ENCODE measurements at places on chromosomes 11 and 22.

DNA sequence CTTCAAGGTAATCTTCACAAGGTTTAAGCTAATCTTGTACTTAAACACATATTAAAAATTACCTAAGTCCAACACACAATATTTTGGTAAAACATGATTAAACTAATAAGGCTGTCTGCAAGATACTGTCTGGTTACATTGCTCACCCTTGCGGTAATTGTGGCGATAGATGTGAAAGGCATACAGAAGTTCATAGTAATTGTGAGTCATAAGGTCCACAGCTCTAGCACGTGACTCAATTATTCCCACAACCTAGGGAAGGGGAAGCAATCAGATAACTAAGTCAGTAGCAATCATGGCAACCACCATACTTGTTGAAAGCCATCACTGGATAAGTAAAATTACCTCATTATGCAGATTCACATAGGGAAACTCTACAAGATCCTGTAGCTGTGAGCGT is 30.5 kb upstream of the FNBP4 start:
- DNase-seq = peak; percentile 23

DNA sequence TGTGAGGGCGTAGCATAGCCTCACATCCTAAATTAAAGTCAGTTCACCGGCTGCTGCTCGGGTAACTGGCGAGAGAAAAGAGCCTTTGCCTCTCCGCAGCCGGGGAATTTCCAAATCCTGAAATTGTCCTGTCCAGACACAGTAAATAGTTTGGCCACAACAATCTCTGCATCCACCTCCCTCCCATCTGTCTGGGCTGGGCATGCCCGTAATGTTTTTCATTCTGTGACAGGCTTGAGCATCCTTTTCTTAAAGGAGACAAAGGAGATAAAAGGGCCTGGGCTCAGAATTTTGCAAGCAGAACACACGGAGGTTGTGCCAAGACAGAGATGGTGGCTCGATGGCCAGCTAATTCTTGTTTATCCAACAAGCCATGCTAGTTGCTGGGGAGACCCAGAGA is 19.2 kb upstream of the CBX6 start:
- no peak for DNase-seq

DNA sequence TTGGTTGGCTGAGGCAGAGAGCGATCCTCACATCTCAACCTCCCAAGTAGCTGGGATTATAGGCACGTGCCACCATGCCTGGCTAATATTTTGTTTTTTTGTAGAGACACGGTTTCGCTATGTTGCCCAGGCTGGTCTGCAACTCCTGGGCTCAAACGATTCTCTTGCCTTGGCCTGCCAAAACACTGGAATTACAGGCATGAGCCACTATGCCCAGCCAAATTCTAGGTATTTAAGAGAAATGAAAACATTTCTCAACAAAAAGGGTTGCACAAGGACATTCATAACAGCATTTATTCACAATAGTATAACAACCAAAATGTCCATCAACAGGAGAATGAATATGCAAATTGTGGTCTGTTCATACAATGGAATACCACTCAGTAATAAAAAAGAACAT is 31.7 kb upstream of the RBX1 start:
- DNase-seq = no peak

DNA sequence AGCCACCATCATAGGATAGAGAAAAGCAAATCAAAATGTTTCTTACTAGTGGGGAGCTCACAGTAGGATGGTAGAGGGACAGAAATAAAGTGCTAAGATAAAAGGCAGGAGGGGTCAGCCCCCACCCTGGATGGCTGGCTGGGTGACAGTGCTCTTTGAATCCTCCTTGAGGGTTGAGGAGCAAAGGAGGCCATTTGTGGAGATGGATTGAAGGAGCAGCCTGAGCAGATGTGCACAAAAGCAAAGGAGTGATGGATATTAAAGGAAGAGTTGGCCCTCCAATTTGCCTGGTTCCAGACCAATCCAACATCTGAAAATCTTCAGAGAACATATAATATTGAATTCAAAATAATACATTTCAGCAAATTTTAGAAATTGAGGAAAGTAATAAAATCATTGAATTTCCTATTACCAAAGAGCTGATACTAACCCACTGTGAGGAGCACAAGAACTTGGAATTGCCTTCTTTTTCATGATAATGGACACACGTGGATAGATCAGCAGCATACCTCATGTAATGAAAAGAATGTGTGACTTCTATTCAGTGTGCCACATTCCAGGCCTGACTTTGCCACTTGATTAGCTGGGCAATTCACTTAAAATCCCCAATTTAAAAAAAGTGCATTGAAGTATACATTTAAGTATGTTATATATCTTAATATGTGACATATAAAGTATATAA is 287.0 kb downstream of the FAT3 start:
- DNase-seq = no peak

DNA sequence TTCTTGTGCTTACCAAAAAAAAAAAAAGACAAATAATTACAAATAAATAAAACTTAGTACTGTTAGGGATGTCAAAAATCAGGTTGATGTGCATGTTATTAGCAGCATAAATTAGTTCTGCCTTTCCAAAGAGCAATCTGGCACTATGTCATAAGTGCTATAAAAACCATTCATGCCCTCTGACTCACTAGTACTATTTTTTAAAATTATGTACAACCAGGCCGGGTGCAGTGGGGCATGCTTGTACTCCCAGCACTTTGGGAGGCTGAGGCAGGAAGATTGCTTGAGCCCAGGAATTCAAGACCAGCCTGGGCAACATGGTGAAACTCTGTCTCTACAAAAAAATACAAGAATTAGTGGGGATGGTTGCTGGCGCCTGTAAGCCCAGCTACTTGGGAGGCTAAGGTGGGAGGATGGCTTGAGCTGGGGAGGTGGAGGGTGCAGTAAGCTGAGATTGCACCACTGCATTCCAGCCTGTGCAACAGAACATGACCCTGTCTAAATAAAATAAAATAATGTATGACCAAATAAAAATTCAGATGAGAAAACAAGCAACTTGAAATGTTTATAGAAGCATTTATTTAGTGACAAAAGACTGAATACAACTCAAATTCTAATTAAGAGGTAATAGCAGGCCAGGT is 25.3 kb downstream of the UEVLD start:
- DNase-seq = no peak

GRCh38 chr22:44595841-44596341 is 97.9 kb upstream of the RTL6 start:
- no peak for DNase-seq

Data from CD4-positive, alpha-beta T cell treated with Interleukin-17A for 4 hours (primary cell).